ENCODE measurements at places on chromosomes 1 and 21. TPM values are rescaled to one million over a fixed set of nuclear protein-coding genes. Genes with fewer than 3 reads are reported as not detected.

RIPK4 gene
- 0.15 TPM for total RNA-seq

CD53 gene
- not detected for total RNA-seq

FAAH gene
- 1.8 TPM for total RNA-seq

HTR1D gene
- total RNA-seq = not detected

EPHB2 gene
- total RNA-seq = 47.3 TPM

SPRR2B gene
- total RNA-seq = not detected

SPATA21 gene
- not detected for total RNA-seq

MAN1C1 gene
- 4.7 TPM for total RNA-seq

PIGK gene
- total RNA-seq = 67.8 TPM

OR6N2 gene
- not detected for total RNA-seq

FBXO28 gene
- total RNA-seq = 27.0 TPM

TSACC gene
- not detected for total RNA-seq

BLZF1 gene
- 27.5 TPM for total RNA-seq

CELA2B gene
- total RNA-seq = not detected

OR2G6 gene
- not detected for total RNA-seq

ASCL5 gene
- not detected for total RNA-seq

NFIA gene
- total RNA-seq = 7.6 TPM

RGS16 gene
- total RNA-seq = 0.66 TPM

CD48 gene
- total RNA-seq = not detected

PLOD1 gene
- 321 TPM for total RNA-seq

TRIM58 gene
- under 0.01 TPM for total RNA-seq

NTMT2 gene
- total RNA-seq = not detected

TAS1R1 gene
- total RNA-seq = not detected

ERICH3 gene
- total RNA-seq = not detected

PHLDA3 gene
- 99.2 TPM for total RNA-seq

CRYAA gene
- total RNA-seq = not detected

Data from smooth muscle cell of trachea (primary cell).